ENCODE measurements at places on chromosomes 7 and 10.

- no peak for DNase-seq
Observed at GRCh38 chr7:139582130-139582650, 58.7 kb downstream of the CLEC2L start.

- DNase-seq: no peak
Observed at GRCh38 chr7:83930262-83930661, 264.3 kb downstream of the SEMA3A start.

DNA sequence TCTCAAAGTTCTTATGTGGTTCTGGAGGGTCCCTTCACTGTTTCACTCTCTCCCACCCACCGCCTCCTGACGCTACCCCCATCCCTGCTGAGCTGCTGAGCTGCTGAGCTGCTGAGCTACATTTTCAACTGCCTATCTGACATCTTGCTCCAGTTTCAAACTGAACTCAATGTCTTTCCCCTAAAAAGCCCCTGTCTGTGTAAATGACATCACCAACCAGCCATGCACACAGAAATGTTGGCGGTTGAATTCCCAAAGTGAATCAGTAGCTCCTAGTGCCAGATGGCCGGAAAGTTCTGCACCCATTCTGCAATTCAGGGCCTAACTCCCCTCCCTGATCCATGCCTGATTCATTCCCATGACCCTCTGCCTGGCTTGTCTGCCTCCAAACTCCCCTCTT lies 71.2 kb downstream of the WNT2 start:
- no peak for DNase-seq

- no peak for DNase-seq
Observed at GRCh38 chr10:5041471-5042023, 37.9 kb upstream of the AKR1C2 start.
